ENCODE measurements at places on chromosomes 5 and 9.

GRCh38 chr5:127536687-127537086, 19.2 kb downstream of the PRRC1 start:
- no peak for DNase-seq

GRCh38 chr9:2281803-2282185, 266.6 kb downstream of the SMARCA2 start:
- no peak for DNase-seq

DNA sequence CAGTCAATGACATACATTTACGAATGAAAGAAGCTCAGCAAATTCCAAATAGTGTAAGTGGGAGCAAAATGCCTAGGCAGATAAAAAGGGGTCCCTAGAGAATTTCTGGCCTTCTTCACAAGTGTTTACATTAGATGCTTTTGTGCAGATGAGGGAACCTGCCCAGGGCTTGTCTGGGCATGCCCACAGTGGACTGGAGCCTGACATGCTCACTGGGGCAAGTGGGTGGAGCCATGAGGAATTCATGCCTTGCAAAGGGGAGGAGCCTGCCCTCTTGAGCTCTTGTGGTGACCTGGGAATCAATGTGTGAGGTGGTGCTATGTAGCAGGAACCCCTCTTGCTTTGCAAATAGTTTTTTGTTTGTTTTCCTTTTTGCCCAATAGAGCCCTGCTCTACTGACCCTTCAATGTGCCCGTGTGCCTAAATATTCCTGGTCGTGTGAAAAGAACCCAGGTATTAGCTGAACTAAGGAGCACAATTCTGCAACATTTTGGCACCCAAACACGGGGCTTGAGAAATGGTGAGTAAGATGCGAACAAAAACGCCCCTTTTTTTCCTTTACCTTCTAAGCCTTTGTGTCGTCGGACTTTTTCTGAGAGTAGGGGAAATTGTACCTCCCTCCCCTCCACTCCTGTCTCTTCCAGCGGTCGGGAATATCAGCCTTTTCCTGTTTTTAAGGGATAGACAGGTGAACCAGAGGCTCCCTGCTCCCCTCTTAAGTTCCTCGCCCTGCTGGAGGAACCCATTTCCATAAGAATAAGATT, 433.8 kb upstream of the CDH9 start:
- no peak for DNase-seq

DNA sequence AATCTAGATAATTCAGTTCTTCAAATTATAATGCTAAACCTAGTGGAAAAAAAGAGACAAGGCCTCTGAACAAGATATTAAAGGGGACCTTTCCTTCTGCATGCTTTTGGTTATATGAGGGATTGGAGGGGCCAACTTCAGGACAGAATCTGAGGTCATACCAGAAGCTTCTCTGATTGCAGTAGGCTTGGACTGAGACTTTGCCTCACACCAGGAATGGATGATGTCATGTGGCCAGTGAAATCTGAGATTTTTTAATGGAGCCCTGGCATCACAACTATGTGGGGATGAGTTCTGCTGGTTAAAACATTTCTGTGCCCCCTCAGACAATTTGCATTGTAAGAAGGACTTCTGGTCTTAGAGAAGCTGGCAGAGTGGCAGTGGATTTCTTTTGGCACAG, 88.6 kb downstream of the ANGPTL2 start:
- DNase-seq = no peak

GRCh38 chr9:124347968-124348358, 67.3 kb downstream of the PSMB7 start:
- DNase-seq = no peak

All from AG04449 (cell line).